ENCODE measurements at places on chromosomes 1 and 21.

- DNase-seq: no peak
Measured at GRCh38 chr1:58432851-58433668, 113.5 kb downstream of the OMA1 start.

DNA sequence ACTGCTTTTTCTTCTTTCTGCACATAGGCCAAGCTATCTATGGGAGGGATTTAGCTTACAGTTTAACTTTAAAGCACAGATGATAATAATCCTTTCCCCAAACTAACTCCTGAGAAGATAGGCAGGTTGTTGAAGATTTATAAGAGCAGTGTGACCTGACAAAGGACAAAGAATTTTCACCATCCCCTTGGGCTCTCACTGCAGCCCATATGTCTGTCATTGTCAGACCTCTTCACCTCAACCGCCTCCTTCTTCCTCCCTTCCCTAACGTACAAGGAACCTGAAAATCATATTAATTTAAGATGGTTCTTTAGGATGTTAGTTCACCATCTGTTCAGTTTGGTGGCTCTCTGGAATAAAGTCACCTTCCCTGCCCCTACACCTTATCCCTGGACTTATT is 5.0 kb downstream of the RNU1-2 start:
- DNase-seq: no peak

DNA sequence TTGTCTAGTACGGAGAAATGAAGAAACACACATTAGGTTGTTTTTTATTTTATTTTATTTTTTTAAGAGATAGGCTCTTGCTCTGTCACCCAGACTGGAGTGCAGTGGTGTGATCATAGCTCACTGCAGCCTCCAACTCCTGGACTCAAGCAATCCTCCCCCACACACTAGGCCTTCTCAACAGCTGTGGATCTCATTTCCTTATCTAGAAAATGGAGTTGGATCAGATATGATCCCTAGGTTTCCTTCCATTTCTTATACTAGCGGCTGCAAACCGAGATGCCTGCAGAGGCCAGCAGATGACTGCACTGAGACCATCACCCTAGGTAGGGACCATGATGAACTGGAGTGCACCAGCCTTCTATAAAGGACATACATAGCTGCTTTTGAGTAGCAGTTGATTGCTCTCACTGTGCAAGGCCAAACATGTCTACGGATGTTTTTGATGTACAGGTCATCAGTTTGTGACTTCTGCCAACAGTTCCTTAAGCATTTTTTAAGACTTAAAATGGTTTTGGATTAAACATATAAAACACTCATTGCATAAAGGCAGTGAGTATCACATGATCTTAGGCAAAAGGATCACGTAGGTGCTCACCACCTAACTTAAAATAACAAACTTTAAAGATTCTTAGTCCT is 11.4 kb upstream of the KLHL12 start:
- DNase-seq: no peak

DNA sequence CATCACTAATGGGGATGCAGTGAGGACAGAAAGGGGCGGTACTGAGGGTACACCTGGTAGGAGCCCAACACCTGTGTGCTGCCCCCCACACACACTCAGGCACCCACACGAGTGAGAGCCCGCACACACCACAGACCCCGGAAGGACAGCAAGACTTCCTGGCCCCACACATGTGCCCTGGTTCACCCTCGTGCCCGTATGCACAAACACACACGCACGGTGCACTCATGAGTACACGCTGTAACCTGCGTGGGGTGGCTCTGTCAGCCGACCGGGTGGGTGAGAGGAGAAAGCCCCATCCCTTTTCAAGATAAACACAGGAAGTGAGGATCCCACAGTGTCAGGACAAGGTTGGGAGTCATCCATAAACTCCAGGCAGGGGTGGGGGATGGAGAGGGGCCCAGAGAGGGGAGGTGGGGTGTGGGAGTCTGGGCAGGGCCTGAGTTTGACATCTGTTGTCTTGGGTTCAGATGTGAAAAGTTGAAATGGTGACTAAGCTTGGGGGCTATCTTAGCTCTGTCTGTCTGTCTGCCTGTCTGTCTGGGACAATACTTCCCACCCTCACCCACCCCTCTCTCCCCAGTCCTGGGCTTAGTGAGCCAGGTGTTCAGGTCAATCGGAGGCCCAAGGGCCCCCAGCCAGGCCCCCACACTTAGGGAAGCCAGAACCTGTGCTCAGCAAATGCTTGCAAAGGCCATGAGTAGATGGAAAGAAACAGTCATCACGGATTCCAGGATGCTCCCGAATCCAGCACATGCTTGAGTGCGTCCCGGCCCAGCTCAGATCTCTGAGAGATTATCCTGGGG is 119.8 kb upstream of the ZBTB40 start:
- DNase-seq: no peak

DNA sequence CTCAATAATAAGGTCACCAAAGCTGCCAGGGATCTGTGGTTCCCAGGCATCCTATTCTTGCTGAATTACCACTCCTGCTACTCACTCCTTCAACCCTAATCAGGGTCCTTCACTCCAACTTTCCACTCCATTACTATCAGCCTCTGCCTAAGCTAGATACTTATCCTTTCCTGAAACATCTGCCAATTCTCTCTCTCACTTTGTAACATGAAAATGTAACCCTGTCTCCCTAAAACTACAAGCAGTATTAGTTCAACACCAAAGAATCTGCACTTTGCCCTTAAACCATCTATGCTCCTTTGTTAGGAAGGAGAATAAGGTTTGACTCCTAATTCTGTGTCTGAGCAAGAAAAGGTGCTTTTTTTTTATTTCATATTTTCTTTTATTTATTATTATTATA is 15.5 kb upstream of the CXADR start:
- DNase-seq: no peak

DNA sequence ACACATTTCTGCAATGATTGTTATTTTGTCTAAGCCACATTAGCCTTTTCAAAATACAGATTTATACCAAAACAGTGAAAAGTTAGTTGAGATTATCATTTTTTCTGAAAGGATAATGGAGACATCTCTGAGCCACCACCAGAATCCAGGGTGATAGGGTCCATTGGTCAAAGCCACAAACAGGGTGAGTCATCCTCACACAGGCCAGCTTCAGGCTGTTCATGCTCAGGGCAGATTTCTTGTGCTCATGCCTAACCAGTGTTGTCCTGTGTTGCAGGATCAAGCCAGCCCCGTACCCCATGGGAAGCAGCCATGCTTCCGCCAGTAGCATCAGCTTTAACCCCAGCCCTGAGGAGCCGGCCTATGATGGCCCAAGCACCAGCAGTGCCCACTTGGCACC is 13.4 kb downstream of the ELOA start:
- no peak for DNase-seq

Measured in globus pallidus (tissue), 1 donor.